ENCODE measurements at places on chromosomes 1 and 21.

GRCh38 chr21:41673071-41673470 is 93.8 kb downstream of the RIPK4 start:
- no peak for DNase-seq

DNA sequence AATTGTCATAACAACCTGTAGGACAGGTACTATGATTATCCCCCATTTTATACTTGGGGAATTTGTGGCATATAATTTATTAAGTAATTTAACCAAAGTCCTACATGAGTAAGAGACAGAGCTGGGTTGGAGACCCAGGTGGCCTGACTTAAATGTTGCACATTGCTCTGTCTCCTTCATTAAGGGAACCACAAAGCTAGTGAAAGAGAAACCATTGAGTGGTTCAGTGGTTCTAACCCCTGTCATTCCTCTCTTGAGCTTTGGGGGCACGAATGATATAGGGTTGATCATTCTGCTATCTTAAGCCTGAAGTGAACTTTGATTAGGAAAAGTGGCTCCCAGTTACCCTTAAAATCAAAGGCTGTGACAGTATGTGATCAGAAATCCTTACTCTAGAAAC is 5.3 kb upstream of the MAP3K7CL start:
- no peak for DNase-seq

- no peak for DNase-seq
Measured at GRCh38 chr1:225460021-225460736, 32.3 kb upstream of the LBR start.

DNA sequence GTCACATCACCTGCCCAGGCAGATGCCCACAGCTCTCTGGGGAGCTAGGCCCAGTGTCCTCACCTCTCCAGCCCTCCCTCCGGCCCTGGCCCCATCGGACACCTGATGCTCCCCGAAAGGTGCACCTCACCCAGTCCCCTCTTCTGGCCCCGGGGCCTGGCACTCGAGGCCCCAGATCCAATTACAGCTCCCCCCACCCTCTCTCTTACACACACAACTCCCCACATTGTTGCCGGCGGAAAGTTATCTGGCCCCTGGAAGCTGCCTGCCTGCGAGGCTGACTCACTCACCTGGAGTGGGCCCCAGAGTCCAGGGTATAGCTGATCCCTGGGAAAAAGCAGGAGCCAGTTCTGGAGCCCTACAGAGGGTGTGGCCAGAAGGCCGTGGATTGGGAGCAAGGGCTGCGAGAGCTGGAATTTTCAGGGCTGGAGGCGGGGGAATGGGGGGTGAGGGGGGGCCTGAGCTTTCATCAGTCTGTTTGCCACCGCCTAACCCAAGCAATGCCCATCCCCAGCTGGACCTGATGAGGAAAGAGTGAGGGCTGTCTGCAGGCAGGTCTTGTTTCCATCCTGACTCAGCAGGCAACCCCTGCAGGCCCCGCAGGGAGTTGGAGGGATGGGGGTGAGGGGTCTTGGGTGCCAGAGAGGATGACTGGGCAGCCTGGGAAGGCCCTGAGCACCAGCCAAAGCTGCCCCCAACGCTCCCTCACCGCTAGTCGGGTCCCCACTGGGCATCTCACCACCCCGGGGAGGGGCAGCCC is 948 bp downstream of the FBXO2 start:
- DNase-seq: no peak

DNA sequence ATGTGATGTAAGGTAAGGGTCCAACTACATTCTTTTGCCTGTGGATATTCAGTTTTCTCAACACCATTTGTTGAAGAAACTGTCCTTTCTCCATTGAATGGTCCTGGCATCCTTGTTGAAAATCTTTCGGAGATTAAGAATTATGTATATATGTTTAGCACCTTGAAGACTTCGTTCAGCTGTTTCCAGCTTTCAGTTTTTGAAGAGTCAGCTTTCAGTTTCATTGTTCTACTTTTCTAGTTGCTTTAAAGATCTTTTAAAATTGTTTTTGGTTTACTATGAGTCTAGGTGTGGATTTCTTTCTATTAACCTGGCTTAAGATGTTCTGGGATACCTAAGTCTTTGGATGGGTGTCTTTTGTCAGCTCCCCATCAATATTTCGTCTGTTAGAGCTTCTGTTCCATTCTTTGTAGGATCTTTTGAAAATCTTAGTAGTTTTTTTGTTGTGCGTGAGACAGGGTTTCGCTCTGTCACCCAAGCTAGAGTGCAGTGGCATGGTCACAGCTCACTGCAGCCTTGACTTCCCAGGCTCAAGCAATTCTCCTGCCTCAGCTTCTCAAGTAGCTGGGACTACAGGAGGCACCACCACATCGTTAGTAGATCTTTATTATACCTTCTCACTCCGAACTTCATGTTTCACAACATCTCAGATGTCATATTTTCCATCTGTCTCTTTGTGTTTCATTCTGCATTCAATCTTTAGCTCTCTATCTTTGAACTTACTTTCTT is 353.5 kb upstream of the B3GALT2 start:
- DNase-seq: no peak

- DNase-seq: no peak
Measured at GRCh38 chr1:1433804-1434130, 1.7 kb upstream of the VWA1 start.

GRCh38 chr1:26127235-26128163 is 15.9 kb downstream of the PDIK1L start:
- DNase-seq: no peak

DNA sequence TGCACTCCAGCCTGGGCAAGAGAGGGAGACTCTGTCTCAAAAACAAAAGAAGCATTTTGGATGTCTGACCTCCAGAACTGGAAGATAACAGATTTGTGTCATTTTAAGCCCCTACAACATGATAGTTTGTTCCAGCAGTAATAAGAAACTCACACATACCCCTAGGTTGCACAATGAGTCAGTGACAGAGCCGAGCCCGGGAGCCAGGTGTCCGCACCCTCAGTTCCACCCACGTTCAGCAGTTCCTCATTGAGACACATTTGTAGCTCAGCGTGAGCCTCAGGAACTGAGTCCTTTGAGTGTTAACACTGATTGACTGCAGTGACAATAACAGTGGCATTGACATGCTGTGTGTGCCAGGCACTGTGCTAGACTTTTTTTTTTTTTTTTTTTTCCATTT is 19.8 kb downstream of the LRRC38 start:
- DNase-seq: no peak

DNA sequence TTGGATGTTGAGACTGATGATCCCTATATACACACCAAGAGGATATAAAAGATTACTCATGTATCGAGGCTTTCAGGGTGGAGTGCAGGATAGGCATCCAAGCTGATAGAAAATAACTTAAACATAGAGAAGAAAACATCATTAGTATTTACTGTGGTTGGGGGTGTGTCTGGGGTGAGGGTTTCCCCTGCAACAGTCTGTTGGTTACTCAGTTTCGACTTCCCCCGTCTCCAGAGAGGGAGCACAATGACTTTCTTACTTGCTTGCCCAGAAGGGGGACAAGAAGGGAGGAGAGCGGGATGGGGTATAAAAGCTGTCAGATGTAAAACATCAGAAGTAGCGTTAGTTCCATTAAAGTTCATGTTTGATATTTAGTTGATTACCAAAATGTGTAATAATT is 717.4 kb upstream of the ZP4 start:
- DNase-seq: no peak

GRCh38 chr1:116968724-116969123 is 32.8 kb upstream of the CD101 start:
- DNase-seq: no peak

GRCh38 chr21:37220433-37220980 is 46.6 kb downstream of the VPS26C start:
- no peak for DNase-seq

DNA sequence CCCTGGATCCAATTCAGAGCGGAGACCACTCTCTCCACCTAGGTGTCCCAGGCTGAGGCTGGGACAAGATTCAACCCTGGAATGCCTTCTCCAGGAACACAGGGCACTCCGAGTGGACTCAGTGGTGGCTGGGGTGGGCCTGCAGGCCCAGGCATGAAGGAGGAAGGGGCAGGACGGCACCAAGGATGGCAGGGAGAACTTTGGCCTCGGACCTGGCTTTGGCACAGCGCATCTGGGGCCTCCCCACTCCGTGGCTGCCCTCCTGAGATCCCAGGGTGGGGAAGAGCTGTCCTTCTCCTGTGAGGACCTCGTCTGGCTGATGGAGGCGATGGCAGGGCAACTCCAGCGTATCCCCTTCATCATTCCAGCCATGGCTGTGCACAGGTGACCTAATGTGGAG is 35.6 kb downstream of the DHCR24 start:
- DNase-seq: no peak

DNA sequence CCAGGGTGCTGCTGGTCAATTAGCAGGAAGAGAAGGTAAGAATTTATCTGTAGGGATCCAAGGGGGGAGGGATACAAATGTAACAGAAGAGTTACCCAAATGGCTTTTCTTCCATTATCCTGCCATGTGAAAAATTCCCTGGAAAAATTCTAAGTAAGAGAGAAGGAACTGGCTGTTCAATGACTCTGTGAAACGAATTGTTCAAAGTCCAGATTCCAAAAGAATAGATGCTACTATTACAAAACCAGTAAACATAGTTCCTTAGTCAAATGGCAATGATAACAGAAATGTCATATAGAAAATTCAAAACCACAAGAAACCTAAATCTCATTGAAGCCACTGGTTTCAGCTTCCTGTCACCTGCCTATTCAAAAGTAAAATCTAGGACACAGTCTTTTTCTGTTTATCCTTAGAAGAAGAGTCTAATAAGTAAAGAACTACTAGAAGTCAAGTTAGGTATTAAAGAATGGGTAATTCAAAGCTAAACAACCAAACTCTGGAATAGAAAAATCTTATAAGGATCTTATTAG is 102.6 kb downstream of the ZNF644 start:
- DNase-seq: no peak

DNA sequence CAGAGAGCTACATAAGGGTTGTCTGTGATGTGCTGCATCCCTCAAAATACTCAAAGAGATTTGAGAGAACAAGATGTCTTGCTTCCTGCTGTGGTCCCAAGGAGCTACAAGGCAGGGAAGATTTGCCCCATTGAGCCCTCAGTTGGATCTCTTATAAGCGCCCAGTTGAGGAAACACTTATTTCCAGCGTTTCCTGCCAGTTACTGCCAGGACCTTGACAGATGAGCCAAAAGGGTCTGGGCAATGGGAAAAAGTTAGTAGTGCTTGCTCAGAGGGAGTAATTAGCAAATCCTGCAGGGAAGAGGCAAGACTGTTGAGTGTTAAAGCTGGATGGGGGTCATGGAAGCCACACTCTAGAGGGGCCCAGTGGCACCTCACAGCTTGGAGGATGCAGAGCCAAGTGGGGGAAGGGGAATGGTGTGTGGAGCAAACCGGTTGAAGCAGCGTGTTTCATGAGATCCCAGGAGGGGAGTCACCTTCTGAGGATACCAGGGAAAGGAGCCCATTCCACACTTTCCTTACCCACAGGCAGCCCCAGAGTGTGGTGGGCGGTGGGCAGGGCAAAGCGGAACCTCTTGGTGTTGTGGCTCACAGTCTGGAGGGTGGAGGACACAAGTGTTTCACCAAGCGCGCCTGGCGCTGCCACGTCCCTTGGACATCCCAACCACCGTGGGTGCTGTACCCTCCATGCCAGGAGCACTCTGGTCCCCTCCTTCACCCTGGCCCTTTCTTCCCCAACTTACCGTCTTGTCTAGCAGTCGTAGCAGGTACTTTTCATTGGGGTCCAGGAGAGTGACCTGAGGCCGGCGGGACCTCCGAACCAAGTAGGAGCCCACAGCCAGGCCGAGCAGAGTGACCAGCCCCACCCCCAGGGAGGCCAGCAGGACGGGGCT is 805 bp downstream of the CYB5R1 start:
- DNase-seq: no peak

Measured in NCI-H460 (cell line).